Stimulated activated CD4-positive, alpha-beta T cell treated with anti-CD3 and anti-CD28 coated beads, Interleukin-1b, Interleukin-23, amount 100 ng/mL, for 1 hour (primary cell): ENCODE measurements at places on chromosomes 4 and X.

GRCh38 chrX:114962209-114962608 lies 55.2 kb downstream of the IL13RA2 start:
- no peak for DNase-seq

DNA sequence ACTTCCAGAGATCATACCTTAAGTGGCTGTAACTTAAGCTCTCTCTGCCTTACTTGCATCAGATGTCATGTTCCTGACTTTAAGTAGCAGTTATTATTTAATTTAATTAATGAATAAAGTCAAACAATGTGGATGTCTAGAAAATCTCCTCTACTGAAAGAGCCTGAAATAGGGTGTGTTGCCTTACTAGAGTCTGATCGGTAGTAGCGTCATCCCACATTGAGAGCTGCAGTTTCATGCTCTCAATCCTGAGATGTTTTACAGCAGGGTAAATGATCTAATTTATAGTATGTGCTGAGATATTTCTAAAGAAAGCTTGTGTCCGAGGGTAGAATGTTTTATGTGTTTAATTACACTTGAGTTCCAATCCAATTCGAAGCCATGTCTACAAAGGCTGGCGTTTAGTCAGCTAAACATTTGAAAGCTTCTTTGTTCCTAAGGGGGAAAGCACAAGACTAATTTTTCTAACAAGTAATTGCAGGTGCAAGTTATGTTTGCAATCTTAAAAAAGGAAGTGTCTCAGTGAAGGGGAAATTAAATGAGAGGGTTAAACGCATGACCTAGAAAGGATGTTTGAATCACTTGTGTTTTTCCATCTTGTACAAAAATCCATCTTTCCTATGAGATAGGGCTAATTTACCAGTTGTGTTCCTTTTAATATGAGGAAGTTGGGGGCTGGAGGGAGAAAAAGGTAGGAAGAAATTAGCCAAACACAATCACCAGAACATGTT lies 391.0 kb upstream of the MAGEB2 start:
- DNase-seq: no peak

DNA sequence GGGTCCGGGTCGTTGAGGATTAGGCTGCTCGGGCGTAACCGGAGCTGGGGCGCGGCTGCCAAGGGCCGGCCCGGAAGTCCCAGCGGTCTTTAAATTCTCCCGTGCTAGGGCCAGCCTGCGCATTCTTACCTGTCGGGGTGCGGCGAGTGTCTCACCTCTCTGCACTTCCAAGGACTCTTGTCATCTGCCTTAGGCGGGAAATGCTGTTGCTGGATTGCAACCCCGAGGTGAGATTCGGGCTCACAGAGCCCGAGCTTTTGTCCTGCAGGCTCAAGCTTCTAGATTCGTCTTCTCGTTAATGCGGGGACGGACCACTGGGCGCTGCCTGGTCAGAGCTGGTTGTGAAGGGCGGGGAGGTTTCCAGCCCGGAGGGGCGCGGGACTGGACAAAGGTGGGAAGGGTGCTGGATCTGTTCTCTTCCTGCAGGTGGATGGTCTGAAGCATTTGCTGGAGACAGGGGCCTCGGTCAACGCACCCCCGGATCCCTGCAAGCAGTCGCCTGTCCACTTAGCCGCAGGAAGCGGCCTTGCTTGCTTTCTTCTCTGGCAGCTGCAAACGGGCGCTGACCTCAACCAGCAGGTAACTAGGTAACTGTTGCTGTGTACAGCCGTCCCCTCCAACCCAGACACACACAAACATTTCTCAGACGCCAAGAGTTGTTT lies at the start of gene ANKRD37:
Gene ANKRD37 (plus strand): TSS at position 118 of the 662 bp plus-strand sequence. CDS start 83 bp downstream, at position 201.
- no peak for DNase-seq

DNA sequence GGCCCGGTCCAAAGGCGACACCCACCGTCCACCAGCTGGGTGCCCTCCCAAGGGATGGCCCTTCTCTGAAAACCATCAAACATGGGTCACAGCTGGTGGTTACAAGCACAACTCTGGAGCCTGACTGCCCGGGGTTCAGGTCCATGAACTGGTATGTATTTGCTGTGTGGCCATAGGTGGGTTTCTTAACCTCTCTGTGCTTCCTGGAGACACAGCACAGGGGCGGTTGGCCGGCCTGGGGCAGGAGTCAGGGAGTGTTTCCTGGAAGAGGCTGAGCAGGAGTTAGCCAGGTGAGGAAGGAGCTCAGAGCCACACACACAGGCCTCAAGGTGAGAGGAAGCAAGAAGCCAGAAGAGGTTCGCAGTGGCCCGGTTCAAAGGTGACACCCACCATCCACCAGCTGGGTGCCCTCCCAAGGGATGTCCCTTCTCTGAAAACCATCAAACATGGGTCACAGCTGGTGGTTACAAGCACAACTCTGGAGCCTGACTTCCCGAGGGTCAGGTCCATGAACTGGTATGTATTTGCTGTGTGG lies 243.7 kb upstream of the PSAPL1 start:
- no peak for DNase-seq

- no peak for DNase-seq
These were observed 43.2 kb downstream of the PCDH7 start for GRCh38 chr4:30763321-30763727.

DNA sequence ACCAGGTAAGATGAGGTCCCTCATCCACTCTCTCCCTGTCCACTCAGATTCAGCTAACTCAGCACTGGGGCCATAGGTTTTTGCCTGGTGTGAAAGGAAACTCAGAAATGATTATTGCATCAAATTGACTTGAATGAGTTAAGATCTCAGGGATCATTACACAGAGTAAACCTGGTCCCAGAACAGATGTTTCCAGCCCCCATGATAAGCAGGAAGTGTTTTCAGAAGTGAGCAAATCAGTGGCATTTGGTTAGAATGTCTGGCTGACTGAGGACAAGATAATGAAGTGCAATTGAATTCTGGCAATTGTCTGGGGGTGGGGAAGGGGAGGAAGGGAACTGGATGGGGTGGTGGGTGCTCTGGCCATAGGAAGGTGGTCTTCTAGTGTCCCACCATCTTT lies 108.0 kb downstream of the CHIC2 start:
- DNase-seq: no peak

GRCh38 chr4:86755388-86755787 lies 93.8 kb downstream of the SLC10A6 start:
- DNase-seq: no peak

GRCh38 chr4:89204624-89205023 lies 93.3 kb downstream of the TIGD2 start:
- DNase-seq: no peak

- no peak for DNase-seq
These were observed 38.5 kb downstream of the APBB2 start for GRCh38 chr4:41175794-41176193.

DNA sequence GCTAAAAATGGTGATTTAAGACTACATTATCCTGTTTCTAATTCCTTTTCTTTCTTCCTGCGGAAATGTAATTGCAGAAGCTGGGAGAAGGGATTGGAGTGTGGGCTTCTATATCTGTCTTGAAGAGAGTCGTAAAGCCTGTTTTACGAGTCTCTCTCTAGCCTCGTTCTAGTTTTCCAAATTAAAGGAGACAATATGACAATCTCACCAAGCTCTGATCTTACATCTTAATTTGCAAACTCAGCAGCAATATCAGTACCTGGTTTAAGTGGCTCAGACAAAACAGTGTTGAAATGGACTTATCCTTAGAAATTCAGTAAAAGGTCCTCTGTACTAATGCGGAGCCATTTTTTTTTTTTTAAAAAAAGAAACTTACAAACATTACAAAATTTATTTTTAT lies 349.5 kb upstream of the HAND2 start:
- DNase-seq: no peak

DNA sequence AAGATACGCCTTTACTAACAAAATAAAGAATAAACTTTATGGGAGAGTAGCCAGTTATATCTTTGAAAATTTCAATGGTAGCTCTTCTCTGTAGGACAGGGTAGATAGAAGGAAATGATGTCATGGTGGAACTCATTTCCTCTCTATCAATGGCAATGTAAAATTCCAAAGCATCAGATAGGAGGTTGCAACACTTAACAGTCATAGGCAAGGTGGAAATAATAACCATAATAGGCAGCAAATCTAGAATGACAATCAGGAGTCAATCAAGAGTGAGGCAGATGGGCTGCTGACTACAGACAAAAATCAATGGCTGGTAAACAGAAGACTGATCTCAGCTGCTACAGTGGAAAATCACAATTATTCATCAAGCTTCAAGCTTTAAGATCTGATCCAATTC lies 53.9 kb upstream of the TET2 start:
- no peak for DNase-seq

GRCh38 chr4:176789955-176790354 lies 2.8 kb downstream of the VEGFC start:
- no peak for DNase-seq
